ENCODE measurements at places on chromosomes 1 and 21. TPM values are rescaled to one million over a fixed set of nuclear protein-coding genes. Genes with fewer than 3 reads are reported as not detected.
A peak's percentile ranks its signal among the peaks of the same experiment; 100 is the strongest.

- peak; percentile 77 for DNase-seq
These were observed 65.6 kb upstream of the IRF2BP2 start for GRCh38 chr1:234675572-234675971.

DNA sequence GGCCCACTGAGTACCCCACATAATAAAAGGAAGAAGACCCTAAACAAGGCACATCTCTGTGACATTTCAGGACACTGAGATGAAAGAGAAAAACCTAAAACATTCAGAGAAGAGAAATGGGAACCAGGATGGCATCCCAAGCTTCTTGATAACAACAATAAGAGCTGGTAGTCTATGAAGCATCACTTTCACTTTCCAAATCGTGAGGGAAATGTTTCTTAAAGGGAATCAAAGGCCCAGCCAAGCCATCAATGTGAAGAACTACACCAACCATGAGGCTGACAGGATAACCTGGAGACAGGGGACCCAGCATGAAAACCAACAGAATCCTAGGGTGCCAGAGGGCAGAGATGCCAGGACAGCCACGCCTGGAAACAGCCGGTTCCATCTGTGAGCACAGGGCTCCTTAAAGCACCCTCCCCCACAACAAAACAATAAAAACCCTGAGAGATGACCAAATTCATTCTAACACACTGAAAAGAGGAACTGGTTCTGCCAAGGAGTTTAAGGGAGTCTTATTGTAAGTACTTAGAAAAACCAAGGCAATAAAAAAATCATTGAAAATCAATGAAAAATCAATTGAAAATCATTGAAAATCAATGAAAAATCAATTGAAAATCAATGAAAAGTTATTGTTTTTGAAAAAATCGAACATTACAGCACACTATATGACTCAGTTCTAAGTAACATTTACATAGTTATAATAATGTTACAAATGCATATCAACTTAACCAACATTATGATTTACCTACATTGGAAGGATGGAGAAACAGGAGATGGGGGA, 141.5 kb upstream of the ERG start:
- DNase-seq = no peak

DNA sequence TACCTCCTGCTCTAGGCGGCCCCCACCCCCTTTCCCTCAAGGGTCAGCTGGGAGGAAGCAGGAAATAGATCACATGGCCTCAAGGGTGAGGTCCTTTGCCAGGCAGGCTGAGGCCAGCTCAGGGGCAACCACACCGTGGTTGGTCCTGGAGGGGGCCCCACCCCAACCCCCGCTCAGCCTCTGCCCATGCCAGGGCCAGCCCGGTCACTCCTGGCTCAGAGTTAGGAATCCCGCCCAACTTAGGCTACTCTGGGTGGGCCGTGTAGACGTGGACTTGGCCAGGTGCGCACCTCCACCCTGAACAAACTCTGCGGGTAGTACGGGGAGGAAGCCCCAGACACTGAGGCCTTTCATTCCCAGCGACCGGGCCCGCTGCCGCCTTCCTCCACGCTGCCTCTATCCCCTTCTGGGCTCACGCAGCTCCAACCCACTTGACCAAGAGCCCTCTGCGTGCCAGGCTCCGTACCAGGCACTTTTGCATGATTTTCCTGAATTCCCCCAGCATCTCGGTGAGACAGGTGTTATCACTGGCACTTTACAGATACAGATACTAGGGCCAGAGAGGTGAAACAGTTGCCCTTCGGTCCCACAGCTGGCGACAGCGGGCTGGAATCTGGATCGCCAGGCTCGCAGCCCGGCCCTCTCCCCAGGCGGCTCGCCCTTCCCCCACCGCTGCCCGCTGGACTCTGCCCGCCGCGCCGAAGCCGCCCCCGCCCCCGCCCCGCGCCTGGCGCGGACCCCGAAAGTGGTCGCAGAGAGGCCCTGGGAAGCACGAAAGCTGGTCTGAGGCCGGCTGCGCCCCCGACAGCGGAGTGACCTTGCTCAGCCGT, 769 bp downstream of the GALE start:
- peak; percentile 71 for DNase-seq

GRCh38 chr1:202056644-202057334, 46.4 kb downstream of the ELF3 start:
- DNase-seq = no peak

- peak; percentile 53 for DNase-seq
These were observed 126.8 kb downstream of the RGS21 start for GRCh38 chr1:192443616-192444015.

CLCA1 gene
- not detected for total RNA-seq
